ENCODE measurements at places on chromosomes 6 and 20. TPM values are rescaled to one million over a fixed set of nuclear protein-coding genes. Genes with fewer than 3 reads are reported as not detected.

C6orf118 gene
- not detected for polyA plus RNA-seq

TRIM10 gene
- polyA plus RNA-seq = 4.8 TPM

MROH8 gene
- 2.4 TPM for polyA plus RNA-seq

ETV7 gene
- 11.6 TPM for polyA plus RNA-seq

PXT1 gene
- polyA plus RNA-seq = not detected

GNAS-AS1 gene
- not detected for polyA plus RNA-seq

STX11 gene
- polyA plus RNA-seq = 4.2 TPM

ZFP64 gene
- polyA plus RNA-seq = 5.4 TPM

CARMIL1 gene
- 23.9 TPM for polyA plus RNA-seq

SERINC1 gene
- polyA plus RNA-seq = 73.1 TPM
